ENCODE measurements at places on chromosomes 1 and 21.

DNA sequence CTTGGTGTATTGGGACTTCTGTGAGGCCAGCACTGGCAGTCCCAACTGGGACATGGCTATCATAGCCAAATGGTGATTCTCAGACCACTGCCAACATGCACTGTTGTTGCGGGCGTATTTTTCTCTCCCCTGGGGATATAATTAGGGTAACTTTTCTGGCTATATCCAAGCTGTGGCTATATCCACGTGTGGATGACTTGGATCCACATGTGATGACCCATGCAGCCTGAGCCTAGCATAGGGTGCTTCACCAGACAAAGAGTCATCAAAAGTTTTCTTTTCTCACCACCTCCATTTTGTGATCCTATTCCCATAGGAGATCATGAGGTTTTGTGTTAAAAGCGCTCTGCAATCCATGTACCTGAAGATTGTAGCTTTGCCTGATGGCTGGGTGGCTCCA, 51.2 kb upstream of the CSF3R start:
- DNase-seq = no peak

DNA sequence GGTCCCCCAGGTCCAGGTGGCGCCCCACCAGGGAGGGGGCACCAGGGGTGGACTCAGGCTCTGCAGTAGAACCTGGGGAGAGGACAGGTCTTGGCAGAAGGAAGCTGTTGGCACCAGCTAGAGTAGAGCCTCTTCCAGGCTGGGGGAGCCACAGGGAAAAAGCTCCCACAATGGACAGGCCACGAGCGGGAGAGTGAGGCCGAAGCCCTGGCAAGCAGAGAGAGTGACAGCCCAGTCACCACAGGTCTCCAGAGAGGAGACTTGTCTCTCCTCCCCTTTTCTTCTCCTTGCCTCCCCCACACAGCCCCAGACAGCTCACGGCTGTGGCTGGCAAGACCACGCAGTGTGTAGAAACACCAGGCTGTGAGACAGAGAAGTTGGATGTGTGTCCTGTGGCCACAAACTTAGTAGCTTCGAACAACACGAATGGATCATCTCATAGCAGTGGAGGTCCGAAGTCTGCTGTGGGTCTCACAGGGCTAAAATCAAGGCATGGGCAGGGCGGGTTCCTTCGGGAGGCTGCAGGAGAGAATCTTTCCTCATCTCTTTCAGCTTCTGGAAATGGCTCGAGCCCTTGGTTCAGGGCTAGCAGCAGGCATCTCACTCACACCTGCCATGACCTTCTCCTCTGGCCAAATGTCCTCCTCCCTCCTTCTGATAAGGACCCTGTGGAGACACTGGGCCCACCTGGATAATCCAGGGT, 3.3 kb downstream of the KRTAP12-4 start:
- DNase-seq = no peak

DNA sequence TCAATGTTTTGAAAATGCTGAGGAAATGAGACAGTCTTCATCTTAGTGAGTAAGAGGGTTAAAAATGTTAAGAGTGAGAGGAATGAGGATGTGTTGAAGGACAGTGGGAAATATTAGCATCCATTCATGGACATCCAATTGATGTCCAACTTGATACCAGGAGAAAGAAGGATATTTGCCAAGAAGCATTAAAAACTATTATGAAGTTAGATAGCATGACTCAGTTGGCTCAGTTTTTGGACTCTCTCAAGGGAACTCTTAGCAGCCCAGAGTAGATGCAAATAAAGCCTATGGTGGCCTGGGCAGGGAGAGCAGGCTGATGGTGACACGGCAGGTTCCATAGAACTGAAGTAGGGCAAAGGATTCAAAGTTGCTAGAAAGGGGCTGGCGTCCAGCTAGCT, 171.0 kb downstream of the ZZZ3 start:
- DNase-seq = no peak

- no peak for DNase-seq
These were observed 26.4 kb downstream of the KRTAP10-1 start for GRCh38 chr21:44513389-44514217.

GRCh38 chr1:239053279-239053678, 333.1 kb upstream of the CHRM3 start:
- no peak for DNase-seq

- DNase-seq = no peak
These were observed 3.0 kb upstream of the SPATC1L start for GRCh38 chr21:46187261-46187660.

GRCh38 chr1:221573756-221574155, 168.1 kb downstream of the DUSP10 start:
- no peak for DNase-seq

GRCh38 chr1:42173961-42174735, 9.6 kb upstream of the GUCA2A start:
- no peak for DNase-seq

DNA sequence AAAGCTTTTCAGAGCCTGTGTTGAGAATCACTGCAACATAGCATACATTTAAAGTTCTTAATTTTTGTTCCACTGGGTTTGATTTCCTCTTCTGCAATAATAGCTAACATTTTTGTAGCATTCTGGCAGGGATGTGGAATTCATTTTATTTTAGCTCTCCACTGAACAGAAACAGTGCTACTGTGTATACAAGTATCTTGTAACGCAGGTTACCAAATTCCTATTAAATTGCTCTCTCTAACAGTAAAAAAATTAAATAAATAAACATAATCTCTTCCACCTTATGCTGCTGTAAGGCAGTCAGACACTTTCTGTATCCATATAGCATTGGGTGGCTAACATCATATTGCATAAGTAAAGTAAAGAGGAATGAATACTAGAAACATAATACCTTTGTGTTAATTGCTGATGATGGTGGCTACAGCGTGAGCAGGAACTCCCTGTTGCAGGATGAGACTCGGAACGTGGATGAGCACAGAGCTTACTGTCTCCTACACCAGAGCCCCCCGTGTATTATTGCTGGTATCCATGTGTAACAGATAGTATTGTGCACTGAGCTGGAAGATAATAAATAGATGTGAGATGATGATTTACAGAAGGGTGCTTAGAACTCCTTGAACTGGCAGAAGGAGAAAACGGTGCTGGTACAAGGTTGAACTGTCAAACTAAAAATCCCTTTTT, 276.9 kb upstream of the SNX7 start:
- no peak for DNase-seq

DNA sequence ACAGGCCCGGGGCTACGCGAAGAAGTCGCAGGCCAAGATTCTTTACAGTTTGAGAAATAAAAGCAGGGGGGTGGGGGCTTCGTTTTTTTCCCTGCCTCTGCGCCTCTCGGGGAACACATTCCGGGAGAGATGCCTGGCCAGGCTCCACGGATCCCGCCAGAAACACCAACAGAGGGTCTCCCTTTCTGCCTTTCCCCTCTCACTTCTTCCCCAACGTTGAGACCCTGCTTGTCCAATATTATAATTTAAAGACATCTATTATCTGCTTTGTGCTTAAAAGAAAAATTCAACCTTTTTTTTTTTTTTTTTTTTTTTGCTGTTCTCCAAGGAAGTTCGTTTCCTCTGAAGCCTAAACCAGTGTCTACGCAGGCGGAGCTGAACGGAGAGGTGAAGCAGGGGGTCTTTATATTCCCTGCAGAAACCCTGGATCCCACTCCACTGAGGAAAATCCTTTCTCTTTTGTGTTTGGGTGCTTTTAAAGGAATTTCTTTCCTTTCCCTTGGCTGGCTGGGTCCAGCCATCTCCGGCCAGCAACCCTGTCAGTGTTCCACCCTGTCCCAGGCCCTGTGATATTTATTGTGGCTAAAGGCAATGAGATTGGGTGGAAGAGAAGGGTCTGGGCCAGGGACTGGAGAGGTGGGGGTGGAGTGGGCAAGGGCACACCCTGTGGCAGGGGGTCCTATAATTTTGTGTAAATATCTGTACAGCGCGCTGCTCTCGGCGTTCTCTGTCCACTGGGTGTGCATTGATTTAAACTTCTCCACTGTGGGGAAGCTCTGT, 2.2 kb downstream of the FOXD2 start:
- no peak for DNase-seq

DNA sequence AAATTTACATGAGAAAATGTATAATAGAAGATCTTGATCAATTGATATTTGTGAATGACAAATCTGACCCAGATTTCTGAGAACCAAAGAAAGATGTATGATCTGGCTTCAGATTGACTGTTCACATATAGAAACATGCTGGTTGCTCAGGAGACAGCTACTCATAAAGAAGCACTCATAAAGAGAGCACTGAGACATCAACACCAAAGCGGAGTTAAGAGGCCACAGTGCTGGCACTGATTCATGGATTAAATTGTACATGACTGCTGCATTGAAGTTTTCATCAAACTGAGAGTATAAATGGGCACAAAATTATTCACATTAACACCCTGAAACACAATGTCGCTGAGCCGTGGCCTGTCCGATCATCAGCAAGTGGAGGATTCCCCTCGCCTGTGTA, 46.2 kb downstream of the SH3GLB1 start:
- DNase-seq = no peak

DNA sequence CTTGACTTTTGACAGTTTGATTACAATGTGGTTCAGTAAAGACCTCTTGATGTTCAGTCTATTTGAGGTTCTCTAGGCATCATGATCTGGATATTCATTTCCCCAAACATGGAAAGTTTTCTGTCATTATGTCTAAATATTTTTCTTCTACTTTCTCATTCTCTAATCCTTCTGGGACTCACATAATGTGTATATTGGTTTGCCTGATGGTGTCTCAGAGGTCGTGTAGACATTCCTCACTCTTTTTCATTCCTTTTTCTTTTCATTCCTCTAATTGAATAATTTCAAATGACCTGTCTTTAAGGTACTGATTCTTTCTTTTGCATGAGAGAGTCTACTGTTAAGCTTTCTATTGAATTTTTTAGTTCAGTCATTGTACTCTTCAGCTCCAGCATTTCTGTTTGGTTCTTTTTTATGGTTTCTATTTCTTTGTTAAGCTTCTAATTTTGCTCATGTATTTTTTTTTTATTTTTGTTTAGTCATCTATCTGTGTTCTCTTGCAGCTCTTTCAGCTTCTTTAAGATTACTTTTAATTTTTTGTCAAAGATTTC, 158.4 kb downstream of the GDAP2 start:
- no peak for DNase-seq

GRCh38 chr21:41600116-41600515, 92.2 kb upstream of the TMPRSS2 start:
- no peak for DNase-seq

DNA sequence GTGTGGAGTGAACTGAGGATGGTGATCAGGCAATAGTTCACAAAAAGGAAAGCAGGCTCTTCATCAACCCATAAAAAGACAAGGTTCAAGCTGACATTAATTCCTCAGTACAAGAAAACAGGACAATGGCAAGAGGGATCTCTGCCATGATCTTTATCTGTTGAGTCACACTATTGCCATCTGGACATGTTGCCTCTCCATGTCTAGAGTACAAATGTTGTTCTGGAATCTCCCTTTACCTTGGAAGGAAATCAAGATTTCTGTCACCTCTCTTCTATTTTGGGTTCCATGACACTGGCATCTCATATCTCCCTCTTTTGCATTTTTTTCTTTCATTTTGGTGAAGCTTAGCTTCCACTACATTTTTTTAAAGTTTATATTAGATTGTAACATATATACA, 329.1 kb downstream of the USP25 start:
- no peak for DNase-seq

GRCh38 chr1:3369446-3370076, 84.9 kb upstream of the ARHGEF16 start:
- DNase-seq = no peak

- DNase-seq = no peak
These were observed 30.3 kb downstream of the TMCO4 start for GRCh38 chr1:19769211-19769932.

- no peak for DNase-seq
These were observed 38.7 kb downstream of the ZBTB40 start for GRCh38 chr1:22490309-22490708.
